ENCODE measurements at places on chromosomes 2 and 18.

DNA sequence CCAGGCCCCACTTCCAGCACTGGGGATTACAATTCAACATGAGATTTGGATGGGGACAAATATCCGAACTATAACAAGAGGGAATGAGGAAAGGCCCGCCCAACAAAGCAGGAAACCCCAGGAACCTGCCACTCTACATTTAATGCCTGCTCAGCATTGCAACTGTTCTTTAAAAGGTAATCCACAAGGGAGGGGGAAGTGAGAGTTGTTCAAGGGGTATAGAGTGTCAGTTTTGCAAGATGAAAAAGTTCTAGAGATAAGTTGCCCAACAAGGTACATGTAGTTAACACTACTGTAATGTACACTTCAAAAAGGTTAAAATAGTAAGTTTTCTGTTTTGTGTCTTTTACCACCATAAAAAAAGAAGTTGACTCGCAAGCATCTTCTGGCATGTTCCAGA lies 137.6 kb downstream of the MBD2 start:
- ATAC-seq = no peak
- no peak overlapping the region for H3K27ac ChIP-seq
- no peaks in the 10 kb centered on the region for H3K36me3 ChIP-seq
- no peak overlapping the region for H3K4me3 ChIP-seq
- H3K4me1 ChIP-seq = peaks cover 8% of the 10 kb centered on the region

DNA sequence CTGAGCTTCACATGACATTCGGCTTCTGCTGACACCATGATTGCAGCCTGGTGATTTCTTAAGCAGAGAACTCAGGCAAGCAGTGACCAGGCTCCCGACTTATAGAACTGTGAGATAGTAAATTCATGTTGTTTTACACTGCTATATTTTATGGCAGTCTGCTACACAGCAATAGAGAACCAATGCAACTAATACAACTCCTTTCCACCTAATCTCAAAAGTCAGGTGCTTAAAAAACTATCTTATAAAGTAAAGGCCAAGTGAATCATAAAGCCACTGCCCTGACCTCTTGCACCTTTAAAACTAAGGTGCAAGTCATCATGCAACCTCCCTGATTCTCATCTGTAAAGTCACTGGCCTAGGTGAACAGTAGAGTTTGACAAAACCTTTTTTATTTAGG lies 95.3 kb upstream of the GLS start:
- no peaks in the 10 kb centered on the region for H3K27me3 ChIP-seq
- no peak overlapping the region for H3K27ac ChIP-seq
- no peak for ATAC-seq
- no peak overlapping the region for H3K4me3 ChIP-seq
- no peaks in the 10 kb centered on the region for H3K4me1 ChIP-seq

- H3K4me3 ChIP-seq = no peak overlapping the region
- H3K4me1 ChIP-seq = no peaks in the 10 kb centered on the region
- H3K27me3 ChIP-seq = no peaks in the 10 kb centered on the region
- no peaks in the 10 kb centered on the region for H3K36me3 ChIP-seq
- no peak overlapping the region for H3K27ac ChIP-seq
These were observed 306.0 kb upstream of the ACVR2A start for GRCh38 chr2:147538821-147539220.

DNA sequence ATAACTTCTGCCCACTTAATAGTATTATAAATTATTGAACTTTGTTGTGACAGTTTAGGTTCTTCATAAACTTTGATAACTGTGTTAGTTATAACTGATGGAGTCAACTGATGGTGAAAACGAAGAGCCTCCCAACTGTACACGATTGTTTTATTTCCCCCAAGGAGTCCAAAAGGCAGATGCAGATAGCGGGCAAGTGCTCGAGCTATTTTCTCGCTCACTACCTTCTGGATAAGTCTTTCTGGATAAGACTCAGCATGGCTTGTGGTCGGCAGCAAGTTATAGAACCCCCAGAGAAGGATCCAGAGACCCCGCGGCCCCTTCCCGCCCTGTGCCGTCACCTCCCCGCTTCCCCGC lies 517 bp downstream of the GCFC2 start:
- peaks cover 7% of the 10 kb centered on the region for H3K4me1 ChIP-seq
- no peak for ATAC-seq
- H3K27ac ChIP-seq = peak overlapping the region; percentile 97
- H3K27me3 ChIP-seq = no peaks in the 10 kb centered on the region
- H3K36me3 ChIP-seq = peaks cover 7% of the 10 kb centered on the region

- no peak overlapping the region for H3K27ac ChIP-seq
- H3K4me1 ChIP-seq = no peaks in the 10 kb centered on the region
- ATAC-seq = no peak
These were observed 58.0 kb upstream of the DPP10 start for GRCh38 chr2:114384441-114384840.

GRCh38 chr2:10285191-10285555 lies 17.5 kb upstream of the HPCAL1 start:
- peaks cover 12% of the 10 kb centered on the region for H3K4me1 ChIP-seq
- no peak for ATAC-seq
- H3K36me3 ChIP-seq = no peaks in the 10 kb centered on the region
- no peaks in the 10 kb centered on the region for H3K27me3 ChIP-seq
- H3K27ac ChIP-seq = peak overlapping the region; percentile 65

GRCh38 chr2:47016172-47016913 lies 100.7 kb upstream of the MCFD2 start:
- peak overlapping the region; percentile 20 for H3K27ac ChIP-seq
- no peak for ATAC-seq
- peaks cover 23% of the 10 kb centered on the region for H3K4me1 ChIP-seq
- H3K27me3 ChIP-seq = no peaks in the 10 kb centered on the region

- ATAC-seq = no peak
- no peaks in the 10 kb centered on the region for H3K4me1 ChIP-seq
- H3K36me3 ChIP-seq = no peaks in the 10 kb centered on the region
- H3K27ac ChIP-seq = no peak overlapping the region
These were observed 131.5 kb upstream of the CTDP1 start for GRCh38 chr18:79548077-79548450.

DNA sequence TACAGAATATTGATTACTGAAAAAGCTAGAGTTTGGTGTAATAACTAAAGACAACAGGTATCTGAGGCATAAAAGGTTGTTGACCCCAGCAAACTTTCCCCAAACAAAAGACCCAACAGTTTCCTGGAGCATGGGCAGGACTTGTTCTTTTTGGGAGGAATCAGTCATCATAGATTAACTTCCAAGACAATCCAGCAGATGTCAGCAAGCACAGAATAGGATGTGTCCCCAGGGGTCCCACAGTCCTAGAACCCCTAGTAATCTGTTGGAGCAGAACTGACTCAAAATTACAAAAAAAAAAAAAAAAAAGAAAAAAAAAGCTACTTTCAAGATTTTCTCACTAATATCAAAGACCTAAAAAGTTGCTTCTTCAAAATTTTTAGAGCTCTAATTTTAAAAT lies 564.7 kb upstream of the SLC39A10 start:
- ATAC-seq = no peak
- no peak overlapping the region for H3K27ac ChIP-seq
- no peak overlapping the region for H3K4me3 ChIP-seq
- H3K36me3 ChIP-seq = no peaks in the 10 kb centered on the region
- H3K27me3 ChIP-seq = no peaks in the 10 kb centered on the region
- no peaks in the 10 kb centered on the region for H3K4me1 ChIP-seq

GRCh38 chr2:18271370-18272147 lies 288.9 kb downstream of the RDH14 start:
- no peaks in the 10 kb centered on the region for H3K27me3 ChIP-seq
- no peak overlapping the region for H3K27ac ChIP-seq
- no peaks in the 10 kb centered on the region for H3K4me1 ChIP-seq
- ATAC-seq = peak; percentile 34
- H3K4me3 ChIP-seq = no peak overlapping the region
- H3K36me3 ChIP-seq = no peaks in the 10 kb centered on the region

GRCh38 chr2:10278029-10278762 lies 24.5 kb upstream of the HPCAL1 start:
- peaks cover 16% of the 10 kb centered on the region for H3K4me1 ChIP-seq
- H3K36me3 ChIP-seq = no peaks in the 10 kb centered on the region
- no peak for ATAC-seq
- H3K27ac ChIP-seq = no peak overlapping the region
- peaks cover 31% of the 10 kb centered on the region for H3K27me3 ChIP-seq

DNA sequence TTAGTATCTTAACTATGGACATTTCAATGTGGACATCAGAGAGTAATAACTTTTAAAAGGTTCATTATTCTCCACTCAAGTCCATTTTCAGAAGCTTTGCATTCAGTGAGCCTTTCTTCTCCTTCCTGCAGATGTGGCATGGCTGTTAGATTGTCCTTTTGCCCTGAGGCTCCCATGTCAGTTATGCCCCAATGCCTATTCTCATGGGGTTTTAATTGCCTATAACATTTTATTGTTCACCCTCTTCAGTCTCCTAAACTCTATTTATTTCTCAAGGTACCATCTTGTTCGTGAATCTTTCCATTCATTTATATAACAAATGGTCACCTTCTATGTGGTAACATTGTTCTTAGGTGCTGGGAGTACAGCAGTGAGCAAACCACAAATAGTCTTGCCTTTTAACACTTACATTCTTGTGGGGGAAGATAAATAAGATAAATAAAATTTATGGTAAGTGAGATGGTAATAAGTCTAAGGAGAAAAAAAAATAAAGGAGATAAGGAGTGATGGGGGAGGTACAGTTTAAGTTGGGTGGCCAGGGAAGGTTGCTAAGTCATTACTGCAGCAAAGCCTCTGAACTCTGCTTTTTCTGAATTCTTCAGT lies 277.9 kb upstream of the SIX3 start:
- H3K36me3 ChIP-seq = peaks cover 6% of the 10 kb centered on the region
- H3K4me3 ChIP-seq = no peak overlapping the region
- ATAC-seq = no peak
- no peaks in the 10 kb centered on the region for H3K27me3 ChIP-seq
- peaks cover 7% of the 10 kb centered on the region for H3K4me1 ChIP-seq
- H3K27ac ChIP-seq = no peak overlapping the region

- H3K36me3 ChIP-seq = no peaks in the 10 kb centered on the region
- no peak for ATAC-seq
- no peaks in the 10 kb centered on the region for H3K27me3 ChIP-seq
- H3K27ac ChIP-seq = no peak overlapping the region
- no peaks in the 10 kb centered on the region for H3K4me1 ChIP-seq
These were observed 174.2 kb upstream of the TMEM200C start for GRCh38 chr18:6069539-6069938.

DNA sequence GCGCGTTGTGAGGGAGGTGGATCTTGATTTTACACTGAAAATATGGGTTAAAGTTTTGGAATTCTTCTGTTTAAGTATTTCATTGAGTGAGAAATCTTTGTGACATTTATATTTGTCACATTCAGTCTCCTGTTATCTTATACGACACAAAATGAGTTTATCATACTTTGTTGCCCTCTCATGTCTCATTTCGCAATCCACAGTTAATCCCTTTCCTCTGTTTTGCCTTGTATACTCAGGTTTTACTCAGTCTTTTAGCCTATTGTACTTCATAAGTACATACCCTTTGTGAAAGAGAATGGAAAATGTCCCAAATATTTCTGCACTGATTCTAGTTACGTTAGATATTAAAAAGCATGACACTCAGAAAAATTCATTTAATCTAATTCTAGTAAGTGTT lies 142.7 kb downstream of the ATP9B start:
- no peak overlapping the region for H3K27ac ChIP-seq
- no peaks in the 10 kb centered on the region for H3K4me1 ChIP-seq
- no peak overlapping the region for H3K4me3 ChIP-seq
- no peak for ATAC-seq
- peaks cover 23% of the 10 kb centered on the region for H3K36me3 ChIP-seq
- no peaks in the 10 kb centered on the region for H3K27me3 ChIP-seq

- no peaks in the 10 kb centered on the region for H3K36me3 ChIP-seq
- H3K4me1 ChIP-seq = no peaks in the 10 kb centered on the region
- H3K27ac ChIP-seq = no peak overlapping the region
These were observed 1312.3 kb upstream of the PIK3C3 start for GRCh38 chr18:40642692-40643229.

- peak; percentile 78 for ATAC-seq
- peaks cover 31% of the 10 kb centered on the region for H3K4me1 ChIP-seq
These were observed 36.4 kb downstream of the TBC1D8 start for GRCh38 chr2:101114815-101115214.

GRCh38 chr18:7370375-7370774 lies 139.5 kb downstream of the LRRC30 start:
- H3K36me3 ChIP-seq = no peaks in the 10 kb centered on the region
- ATAC-seq = no peak
- H3K4me3 ChIP-seq = no peak overlapping the region
- H3K27ac ChIP-seq = no peak overlapping the region
- no peaks in the 10 kb centered on the region for H3K27me3 ChIP-seq
- no peaks in the 10 kb centered on the region for H3K4me1 ChIP-seq

DNA sequence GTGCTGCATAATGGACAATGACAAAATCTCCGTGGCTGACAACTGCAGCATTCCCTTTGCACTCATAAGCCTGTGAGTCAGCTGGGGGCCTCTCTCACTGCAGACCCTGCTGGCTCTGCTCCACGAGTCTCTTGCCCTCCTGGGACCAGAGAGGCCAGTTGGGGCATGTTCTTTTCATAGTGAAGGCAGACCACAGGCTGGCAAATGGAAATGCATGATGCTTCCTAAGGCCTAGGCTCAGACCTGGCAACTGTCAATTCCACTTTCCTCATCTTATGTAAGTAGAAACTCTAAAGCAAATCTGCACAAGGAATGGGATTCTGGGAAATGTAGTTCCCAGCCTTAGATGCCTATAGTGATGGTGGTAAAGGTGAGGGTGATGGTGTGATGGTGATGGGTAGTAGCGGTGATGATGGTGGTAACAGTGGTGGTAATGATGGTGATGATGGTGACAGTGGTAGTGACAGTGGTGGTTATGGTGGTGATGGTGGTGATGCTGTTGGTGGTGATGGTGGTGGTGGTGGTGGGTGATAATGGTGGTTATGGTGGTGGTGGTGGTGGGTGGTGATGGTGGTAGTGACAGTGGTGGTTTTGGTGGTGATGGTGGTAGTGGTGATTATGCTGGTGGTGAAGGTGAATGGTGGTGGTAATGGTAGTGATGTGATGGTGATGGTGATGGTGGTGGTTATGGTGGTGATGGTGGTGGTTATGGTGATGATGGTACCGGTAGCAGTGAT lies 185.8 kb upstream of the ARL4C start:
- H3K36me3 ChIP-seq = no peaks in the 10 kb centered on the region
- no peaks in the 10 kb centered on the region for H3K27me3 ChIP-seq
- peak; percentile 38 for ATAC-seq
- H3K4me1 ChIP-seq = no peaks in the 10 kb centered on the region
- H3K4me3 ChIP-seq = no peak overlapping the region

- no peak overlapping the region for H3K27ac ChIP-seq
- no peaks in the 10 kb centered on the region for H3K36me3 ChIP-seq
- no peak overlapping the region for H3K4me3 ChIP-seq
- no peaks in the 10 kb centered on the region for H3K4me1 ChIP-seq
These were observed 38.3 kb downstream of the TMEM17 start for GRCh38 chr2:62467475-62468321.

DNA sequence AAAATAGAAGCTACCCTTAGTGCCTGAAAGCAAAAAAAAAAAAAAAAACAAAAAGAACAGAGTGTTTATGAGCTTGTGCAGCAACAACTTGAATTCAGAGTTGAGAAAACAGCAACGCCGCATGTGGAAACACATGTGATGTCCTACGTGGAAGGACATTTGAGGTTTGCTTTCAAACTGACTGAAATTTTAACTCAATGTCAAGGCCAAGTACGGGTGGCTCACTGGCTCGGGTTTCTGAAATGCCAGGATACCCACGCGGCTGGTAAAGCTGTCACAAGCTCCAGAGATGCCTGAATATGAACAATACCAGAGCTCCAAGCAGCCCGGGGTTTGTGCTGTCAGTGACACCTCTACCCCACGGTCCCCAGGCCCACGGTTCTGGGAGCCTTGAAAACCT lies 72.2 kb upstream of the THOC1 start:
- H3K27me3 ChIP-seq = no peaks in the 10 kb centered on the region
- ATAC-seq = no peak
- H3K4me3 ChIP-seq = no peak overlapping the region
- no peaks in the 10 kb centered on the region for H3K4me1 ChIP-seq
